ENCODE measurements at places on chromosomes 7 and 10.

- no peak for DNase-seq
These were observed 81.6 kb downstream of the DNAJB6 start for GRCh38 chr7:157418204-157419034.

DNA sequence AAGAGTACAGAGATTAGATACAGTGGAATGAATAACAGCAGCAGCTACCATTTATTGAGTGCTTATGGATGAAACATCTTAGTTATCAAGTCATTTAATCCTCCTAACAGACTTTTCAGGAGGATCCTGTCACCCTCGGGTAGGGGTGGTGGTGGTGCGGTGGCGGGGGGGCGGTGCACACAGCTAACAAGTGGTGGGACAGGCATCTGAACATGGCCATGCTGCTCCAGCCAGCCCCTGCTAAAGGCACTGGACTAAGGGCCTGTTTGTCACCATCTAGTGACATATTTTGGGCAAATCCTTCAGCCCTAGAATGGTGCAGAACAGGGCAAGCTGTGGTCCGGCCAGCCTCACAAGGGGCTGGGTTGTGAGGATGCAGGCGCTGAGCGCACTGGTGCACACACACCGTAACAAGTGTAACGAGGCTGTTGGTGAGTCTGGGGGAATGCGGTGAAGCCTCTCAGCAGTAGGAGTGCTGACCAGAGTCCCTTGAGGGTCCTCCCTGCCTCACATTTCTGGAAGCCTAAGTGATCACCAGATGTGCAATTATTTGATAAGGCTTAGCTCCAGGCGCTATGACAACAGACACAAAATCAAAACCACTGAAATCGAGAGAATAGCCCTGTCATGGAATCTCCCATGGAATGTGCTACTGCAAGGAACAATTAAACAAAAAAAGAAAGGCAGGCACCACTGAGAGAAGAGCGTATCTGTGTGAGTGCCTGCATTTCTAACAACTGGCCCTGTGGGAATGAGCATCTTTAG, 102.2 kb downstream of the RNF216 start:
- no peak for DNase-seq

GRCh38 chr10:131231323-131231964, 80.1 kb downstream of the TCERG1L start:
- DNase-seq, result no peak

DNA sequence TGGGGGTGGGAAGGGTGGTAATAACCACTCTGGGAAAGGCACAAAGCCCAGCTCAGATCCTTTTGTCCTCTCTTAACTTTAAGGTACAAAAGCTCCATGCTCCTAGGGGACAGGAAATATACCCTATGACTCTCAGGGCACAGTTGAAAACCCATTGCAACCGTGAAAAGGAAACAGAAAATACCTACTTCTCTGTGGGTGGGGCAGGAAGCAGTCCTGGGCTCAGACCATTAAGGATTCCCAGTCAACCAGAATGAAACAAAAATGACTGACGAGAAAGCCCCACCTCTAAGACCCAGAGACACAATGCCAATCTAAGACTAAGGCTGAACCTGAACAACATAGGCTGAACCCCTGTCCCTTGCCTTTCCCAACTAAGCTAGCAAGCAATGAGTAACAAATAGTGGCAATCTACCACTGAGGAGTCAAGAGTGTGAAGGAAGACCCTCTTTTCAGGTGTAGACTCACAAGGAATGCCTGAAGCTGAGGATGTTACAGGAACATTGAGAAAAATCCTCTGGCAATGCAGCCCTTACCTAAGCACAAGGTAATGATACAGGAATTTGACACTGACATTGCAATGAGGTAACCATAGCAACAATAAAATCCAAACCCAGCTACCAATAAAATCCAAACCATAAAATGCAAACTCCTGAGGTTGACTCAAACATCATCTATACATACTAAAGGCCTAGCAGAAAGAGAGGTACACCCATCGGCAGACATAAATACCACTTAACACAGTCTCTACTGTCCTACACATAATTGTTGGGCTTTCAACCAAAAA, 380.1 kb downstream of the HPSE2 start:
- DNase-seq, result no peak

GRCh38 chr7:26525398-26526264, 234.0 kb downstream of the SNX10 start:
- DNase-seq, result peak; percentile 46

DNA sequence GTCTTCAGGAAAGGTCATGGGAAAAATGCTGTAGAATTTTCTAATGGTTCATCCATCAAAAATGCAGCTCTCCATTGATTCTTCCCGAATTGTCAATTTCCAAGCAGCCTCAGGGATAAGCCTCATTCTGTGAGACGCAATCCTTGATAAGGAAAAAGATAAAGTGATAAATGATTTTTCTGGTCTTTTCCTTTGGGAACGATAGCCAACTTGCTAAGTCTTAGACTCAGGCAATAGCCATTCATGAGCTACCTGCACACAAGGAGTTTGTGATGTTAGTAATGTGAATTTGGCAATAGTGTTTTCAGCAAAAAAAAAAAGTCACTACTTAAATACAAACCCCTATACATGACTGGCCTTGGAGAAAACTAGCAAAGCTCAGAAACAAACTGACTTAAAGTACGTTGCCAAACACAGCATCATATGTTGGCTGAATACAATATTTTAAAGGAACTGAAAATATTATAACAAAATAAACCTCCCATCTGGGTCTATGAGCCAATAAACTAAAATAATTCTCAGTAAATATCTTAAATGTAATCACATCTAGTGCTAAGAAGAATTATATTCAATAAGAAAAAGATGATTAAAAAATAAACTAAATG, 75.5 kb downstream of the KLF6 start:
- DNase-seq, result no peak

- no peak for DNase-seq
These were observed 301.9 kb upstream of the DGKB start for GRCh38 chr7:15204421-15204820.

DNA sequence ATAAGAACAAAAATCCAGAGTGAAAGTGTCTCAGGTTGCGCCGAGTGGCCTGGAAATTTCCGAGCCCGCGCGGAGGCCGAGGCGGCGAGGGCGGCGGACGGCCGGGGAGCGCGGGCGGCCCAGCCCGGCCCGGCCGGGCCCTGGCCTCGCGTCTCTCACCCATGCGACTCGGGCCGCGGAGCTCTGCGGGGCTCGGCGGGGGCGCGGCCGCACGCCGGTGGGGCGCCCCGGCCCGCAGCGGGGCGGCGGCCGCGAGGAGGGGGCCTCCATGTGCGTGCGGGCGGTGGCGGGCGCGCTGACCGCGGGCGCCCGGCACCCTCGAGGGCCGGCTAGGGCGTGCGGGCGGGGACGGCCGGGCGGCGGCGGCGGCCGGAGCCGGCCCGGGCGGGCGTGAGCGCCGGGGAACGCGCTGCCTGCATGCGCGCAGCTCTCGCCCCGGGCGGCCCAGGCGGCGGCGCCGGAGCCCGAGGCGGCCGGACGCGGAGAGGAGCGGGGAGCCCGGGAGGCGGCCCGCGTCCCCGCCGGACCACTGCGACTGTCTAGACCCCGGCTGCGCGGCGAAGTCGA, 302 bp upstream of the EN2 start:
- DNase-seq, result no peak

GRCh38 chr10:70324339-70324861, 40.6 kb upstream of the NPFFR1 start:
- DNase-seq, result no peak

- no peak for DNase-seq
These were observed 676.7 kb downstream of the PCDH15 start for GRCh38 chr10:54124209-54124885.

DNA sequence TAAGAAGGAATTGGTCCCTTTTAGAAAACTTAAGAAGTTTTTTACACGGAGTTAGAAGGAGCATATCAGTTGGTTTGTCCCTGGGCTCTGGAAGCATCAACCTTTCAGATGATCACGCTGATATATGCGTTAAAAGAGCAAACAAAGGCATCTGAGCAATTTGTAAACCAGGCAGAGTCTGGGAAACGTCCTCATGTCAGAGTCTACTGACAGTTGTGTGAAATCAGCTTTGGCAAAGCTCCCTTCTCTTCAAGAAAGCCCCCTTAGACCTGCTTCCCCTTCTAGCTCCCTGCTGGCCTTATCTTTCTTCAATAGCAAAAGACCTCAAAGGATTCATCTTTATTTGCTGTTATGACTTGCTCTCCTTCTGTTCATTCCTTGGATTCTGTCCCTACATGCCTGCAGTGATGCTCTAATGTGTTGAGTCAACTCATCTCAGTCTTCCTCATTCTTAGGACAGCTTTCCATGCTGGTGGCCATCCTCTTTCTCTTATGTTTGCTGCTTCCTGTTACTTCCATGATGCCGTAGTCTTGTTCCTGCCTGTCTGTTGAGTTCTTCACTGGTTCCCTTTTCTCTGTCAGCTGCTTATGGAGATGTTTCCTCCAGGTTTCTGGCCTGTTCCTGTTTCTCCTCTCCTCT, 106.5 kb upstream of the BMPER start:
- DNase-seq, result no peak

- no peak for DNase-seq
These were observed 39.4 kb upstream of the PHF14 start for GRCh38 chr7:10934292-10934691.

- DNase-seq, result peak; percentile 14
These were observed 201.0 kb upstream of the TPK1 start for GRCh38 chr7:145036604-145037405.

DNA sequence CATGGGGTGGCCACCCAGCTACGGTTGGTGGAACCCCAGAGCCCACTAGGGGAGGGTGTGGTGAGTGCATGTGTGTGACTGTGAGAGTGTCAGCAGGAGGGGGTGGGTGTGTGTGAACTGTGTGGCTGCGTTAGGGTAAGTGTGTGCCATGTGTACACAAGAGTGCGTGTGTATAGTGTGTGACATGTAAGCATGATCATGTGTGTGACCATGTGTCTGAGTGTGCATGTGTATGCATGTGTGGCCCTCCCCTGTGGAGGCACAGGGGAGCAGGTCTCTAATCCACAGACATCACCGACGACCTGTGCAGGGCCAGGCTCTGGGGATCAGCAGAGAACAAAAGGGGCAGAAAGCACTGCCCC, 3.5 kb upstream of the CFAP46 start:
- DNase-seq, result no peak

DNA sequence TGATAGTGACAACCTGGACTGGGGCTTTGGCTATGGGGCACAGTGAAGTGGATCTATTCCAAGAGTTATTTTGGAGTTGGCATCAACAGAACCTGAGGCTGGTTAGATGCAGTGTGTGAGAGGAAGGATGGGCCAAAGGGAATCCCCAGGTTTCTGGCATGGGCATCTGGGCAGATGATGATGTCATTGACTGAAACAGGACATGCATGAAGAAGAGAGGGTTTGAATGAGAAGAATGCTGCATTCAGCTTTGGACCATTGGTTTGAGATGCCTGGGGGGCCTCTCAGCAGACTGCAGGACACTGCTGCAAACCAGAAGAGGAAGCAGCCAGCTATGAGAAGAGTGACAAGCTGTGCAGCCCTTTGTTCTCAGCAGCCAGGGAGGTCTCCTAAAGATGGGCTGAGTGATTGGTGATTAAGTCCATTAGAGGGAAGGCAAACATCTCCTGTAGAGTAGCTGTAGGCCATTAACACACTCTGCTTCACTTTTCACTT, 23.1 kb upstream of the PIK3CG start:
- no peak for DNase-seq

- DNase-seq, result no peak
These were observed 24.3 kb downstream of the PRLHR start for GRCh38 chr10:118571123-118571522.

DNA sequence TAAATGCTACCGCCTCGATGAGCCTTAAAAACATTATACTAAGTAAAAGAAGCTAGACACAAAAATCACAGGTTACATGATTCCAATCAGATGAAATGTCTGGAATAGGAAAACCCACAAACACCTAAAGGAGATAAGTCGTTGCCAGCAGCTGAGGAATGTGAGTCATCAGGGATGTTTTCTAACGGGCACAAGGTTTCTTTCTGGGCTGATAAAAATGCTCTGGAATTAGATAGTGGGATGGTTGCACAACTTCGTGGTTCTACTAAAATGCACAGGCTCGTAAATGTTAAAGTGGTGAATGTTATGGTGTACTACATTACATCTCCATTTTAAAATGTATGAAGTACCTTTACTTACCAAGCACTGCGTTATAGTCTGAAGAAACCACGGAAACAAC, 9.7 kb downstream of the ABLIM1 start:
- DNase-seq, result no peak

DNA sequence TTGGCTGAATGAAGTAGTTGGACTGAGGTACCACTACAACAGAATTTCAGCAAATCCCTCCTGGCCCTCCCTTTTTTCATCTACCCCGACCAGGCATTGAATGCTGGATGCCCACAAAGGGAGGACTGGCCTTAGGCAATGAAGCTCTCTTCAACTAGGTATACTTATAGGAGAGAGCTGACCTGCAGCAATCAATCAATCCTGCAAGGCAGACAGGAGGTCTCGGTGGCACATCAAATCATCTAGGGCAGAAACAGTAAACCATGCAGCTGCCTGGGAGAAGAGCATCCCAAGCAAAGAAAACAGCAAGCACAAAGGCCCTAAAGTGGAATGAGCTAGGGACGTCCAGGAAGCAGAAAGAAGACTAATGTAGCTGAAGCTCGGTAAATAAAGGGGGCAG, 2.4 kb upstream of the ABRAXAS2 start:
- DNase-seq, result no peak

- DNase-seq, result no peak
These were observed 62.9 kb upstream of the MXI1 start for GRCh38 chr10:110144507-110144906.

GRCh38 chr7:1846331-1847065, 176.4 kb downstream of the ELFN1 start:
- DNase-seq, result no peak

DNA sequence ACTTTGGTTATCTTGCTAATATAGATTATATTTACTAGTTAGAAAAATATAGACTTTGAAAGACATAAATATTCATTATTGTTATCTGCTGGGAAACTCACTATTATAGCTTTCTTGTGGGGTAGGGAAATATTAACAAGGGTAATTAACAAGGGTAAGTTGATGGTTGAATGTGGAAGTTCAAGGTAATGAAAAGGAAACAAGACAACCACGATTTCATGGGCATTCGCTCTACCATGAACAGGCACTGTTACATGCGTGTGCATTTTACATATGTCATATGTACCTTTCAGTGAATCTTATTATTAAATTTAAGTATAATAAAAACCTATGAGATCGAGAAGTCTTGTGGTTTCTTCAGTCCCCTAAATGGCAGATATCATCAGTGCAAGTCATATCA, 251.0 kb upstream of the IMMP2L start:
- no peak for DNase-seq

DNA sequence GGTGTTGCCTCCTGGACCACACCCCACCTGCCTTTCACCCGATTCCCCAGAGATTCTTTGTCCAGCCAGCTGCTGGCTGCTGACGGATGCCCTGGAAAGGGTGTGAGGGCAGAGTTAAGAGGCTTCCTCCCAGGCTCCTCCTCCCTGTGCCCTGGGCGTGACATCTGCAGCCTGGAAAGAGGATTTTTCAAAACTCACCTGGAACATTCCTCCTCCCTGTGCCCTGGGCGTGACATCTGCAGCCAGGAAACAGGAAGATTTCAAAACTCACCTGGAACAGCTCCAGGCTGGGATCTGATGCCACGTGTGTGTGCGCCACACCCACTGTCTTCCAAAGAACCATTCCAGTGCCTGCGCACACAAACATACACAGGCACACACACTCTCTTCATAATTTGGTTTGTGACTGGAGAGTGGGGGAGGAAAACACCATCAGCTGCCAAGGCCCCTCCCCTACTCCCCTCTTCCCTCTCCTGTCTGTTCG, 5.2 kb downstream of the MARVELD1 start:
- DNase-seq, result no peak

GRCh38 chr10:29746080-29746797, 111.5 kb upstream of the SVIL start:
- no peak for DNase-seq

All from NCI-H2029 treated with DMSO at 0.1 percent for 48 hours (cell line).